Right renal pelvis (tissue), 4 donors: ENCODE measurements at places on chromosomes 2 and 18.
A peak's percentile ranks its signal among the peaks of the same experiment; 100 is the strongest.

GRCh38 chr2:144402251-144402650, 117.7 kb downstream of the ZEB2 start:
- DNase-seq: peak; percentile 41

DNA sequence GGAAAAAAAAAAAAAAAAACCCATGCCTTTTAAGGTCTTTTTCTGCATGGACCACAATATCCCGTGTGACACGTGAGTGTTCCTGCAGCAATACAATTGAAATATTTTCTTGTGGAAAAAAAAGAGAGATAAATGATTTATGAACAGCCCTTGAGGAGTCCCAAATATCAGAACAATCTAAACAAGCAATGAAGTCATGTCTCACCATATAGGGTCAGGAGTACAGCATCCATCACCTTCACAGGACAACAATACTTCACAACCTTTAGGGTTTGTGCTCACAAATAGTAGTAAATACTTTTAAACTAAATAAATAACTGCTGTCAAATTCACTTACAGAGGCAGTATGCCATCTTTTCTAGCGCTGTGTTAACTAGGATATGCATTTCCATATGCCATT, 87.9 kb downstream of the ZEB2 start:
- no peak for DNase-seq

GRCh38 chr2:125615438-125615837, 1040.5 kb upstream of the GYPC start:
- no peak for DNase-seq

DNA sequence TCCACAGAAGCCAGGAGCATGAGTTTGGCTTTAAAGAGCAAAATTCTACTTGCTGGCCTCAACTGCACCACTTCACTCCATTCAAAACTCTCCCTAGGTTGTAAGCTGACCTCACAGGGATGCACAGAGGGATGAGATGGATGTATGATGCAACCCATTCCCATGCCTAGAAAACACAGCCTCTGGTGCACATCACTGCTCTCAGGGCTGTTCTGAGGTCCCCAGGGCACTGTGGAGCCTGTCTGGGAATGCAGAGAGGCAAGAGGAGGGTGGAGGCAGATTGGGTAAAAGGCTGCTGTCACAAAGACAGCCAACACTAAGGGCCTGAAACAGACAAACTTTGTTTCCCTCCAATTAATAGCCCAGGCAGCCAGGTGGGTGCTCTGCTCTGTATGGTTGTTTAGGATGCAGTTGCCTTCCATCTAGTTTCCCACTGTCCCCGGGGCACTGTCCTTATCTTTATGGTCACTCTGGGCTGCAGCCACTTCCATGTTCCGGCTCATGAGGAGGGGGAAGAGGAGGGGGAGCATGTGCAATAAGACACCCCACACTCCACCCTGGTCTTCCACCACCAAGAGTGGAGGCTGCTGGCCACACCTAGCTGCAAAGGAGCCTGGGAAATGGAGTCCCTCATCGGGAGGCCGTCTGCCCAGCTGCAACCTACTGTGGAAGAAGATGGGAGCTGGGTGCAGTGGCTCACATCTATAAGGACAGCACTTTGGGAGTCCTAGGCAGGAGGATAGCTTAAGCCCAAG, 7.0 kb downstream of the GPR45 start:
- DNase-seq: no peak

- no peak for DNase-seq
Measured at GRCh38 chr2:174752403-174753037, 11.8 kb downstream of the CHRNA1 start.

DNA sequence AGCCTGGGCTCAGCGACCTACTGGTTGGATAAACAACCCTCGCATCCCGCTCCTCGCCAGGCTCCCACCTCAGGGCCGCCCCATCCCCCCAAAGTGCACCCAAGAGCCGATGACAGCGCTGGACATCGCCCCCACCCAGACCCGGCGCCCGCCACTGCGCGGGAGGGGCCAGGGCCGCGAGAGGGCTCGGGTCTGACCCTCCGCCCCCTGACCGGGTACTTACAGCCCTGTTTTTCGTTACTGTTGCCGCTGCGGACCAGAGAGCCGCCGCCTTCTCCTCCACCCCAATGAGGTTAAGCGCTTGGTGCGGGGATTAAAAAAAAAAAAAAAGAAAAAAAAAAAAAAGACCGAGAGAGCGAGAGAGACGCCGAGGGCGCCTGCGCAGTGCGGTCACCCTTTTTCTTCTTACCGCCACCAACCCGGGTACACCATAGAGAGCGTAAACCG, at the start of gene CLASP1:
Gene CLASP1 (minus strand): TSS at position 314 of the 447 bp plus-strand sequence. CDS start 43,567 bp downstream, outside the sequence.
- DNase-seq: no peak

DNA sequence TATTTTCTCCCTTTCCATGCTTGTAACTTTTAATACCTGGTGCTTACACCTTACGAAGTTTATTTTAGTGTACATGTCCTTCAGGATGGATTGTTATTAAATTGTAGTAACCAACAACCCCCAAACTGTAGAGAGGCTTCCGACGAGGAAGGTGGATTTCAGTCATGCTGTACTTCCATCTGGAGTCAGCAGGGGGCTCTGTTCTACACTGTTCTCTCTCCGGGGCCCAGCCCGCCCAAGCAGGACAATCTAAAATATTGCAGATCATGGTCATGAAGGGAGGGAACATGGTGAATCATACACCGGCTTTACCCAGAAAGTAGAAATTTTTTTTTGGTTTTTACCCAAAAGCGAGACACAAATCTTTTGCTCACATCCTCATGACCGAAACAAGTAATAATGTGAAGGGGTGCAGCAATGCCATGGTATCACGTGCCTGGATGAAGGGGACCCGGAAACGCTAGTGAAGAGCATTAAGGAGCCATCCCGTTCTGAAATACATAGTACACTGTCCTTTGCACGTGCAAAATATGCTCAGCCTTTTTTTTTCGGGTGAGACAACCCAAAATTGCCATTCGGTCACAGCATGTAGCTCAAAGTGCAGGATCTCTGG, 884.8 kb downstream of the EPHA4 start:
- peak; percentile 44 for DNase-seq

DNA sequence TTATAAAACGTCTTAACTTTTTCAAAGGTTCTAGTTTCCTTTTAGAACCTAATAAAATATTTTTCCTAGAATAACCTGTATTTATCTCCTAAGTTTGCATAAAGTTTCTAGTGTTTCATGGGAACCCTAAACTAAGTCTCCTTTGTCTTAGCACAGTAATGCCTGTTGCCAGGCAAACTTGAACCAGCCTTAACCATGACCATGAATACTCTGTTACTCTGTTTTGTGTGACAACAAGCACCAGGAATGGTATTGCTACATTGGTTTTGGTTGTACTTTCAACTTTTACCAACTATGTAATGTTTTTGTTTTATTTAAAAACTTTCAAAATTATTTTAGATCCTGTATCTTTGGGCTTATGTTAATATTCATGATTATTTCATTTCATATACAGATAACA, 137.6 kb downstream of the CERS6 start:
- no peak for DNase-seq

- DNase-seq: no peak
Measured at GRCh38 chr2:128791120-128791984, 472.7 kb upstream of the HS6ST1 start.

GRCh38 chr2:222813177-222813843, 47.5 kb upstream of the ACSL3 start:
- no peak for DNase-seq

DNA sequence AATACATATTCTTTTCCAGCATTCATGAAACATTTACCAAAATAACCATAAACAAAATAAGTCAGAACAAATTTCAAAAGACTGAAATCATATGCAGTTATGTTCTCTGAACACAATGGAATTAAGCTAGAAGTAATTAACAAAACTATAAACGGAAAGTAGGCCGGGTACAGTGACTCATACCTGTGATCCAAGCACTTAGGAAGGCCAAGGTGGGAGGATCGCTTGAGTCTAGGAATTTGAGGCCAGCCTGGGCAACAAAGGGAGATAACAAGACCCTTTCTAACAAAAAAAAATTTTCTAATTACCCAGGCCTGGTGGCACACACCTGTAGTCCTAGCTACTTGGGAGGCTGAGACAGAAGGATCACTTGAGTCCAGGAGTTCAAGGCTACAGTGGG, 14.9 kb downstream of the ATAD2B start:
- no peak for DNase-seq

DNA sequence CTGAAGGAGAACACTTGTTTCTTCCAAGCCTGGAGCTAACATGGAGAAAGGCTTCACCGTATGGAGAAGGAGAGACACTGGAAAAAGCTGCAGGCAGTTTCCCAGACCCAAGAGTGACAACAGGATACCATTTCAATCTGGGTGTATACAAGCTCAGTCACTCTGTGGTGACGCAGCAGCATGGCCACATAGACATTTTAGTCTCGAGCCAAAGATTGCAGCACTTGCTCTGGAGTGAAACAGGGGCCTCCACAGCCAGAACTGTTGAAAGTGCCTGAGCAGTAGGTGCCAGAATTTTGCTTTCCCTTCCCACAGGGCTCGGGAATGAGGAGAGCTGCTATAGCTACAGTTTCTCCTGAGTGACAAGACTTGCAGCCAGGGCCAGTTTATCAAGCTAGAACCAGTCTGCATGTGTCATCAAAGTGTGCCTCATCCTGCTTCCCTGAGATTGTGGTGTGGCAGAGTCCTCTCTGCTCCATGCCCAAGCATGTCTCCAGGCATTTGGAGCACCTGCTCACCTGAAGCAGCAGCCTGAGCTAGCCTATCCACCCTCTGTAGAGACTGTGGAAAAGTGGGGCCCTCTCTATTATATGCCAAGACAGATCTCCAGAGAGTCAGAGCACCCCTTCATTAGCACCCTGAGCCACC, 234.6 kb upstream of the CDH19 start:
- DNase-seq: no peak

DNA sequence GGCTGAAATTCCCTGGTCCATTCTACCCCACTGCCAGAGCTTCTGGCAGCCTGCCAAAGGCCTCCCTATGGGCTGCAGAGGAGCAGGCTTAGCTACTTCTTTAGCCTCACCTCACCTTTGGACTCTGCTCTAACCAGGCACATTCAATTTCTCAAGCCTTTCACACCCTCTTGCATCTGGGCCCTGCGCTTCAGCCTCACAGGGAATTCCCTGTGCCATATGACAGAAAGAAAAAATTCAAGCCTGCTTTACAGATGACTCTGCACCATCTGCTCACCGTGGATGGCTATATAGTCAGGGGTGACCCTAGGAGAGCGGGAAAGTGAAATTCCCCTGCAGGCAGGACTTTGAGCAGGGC, 62.5 kb downstream of the REEP1 start:
- DNase-seq: no peak

GRCh38 chr2:9252002-9252357, 45.4 kb downstream of the ASAP2 start:
- no peak for DNase-seq

- DNase-seq: no peak
Measured at GRCh38 chr2:172256886-172257285, 154.2 kb upstream of the DLX2 start.

- no peak for DNase-seq
Measured at GRCh38 chr2:186590350-186590758, 498 bp downstream of the ITGAV start.

GRCh38 chr2:63587814-63588384, 378 bp downstream of the WDPCP start:
- no peak for DNase-seq

GRCh38 chr2:175737722-175738361, 264.2 kb downstream of the LNPK start:
- no peak for DNase-seq

DNA sequence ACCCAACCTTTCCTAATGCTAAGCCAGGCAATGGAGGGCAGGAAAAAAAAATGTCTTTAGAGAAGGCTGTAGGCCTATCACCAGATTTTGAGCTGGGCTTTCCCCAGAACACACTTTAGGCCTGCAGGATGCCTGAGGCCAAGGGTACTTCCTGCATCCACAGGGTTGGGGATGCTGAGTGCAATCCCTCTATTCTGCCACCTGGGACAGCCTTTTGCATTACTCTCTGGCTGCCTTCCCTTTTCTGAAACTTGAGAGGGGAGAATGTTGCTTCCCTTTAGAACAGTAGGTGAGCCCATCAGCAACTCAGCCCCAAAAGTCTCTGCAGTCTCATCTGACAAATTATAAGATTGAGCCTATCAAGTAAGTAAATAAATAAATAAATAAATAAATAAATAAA, 195.2 kb downstream of the SLC8A1 start:
- DNase-seq: no peak

GRCh38 chr18:41681138-41681880, 273.7 kb upstream of the PIK3C3 start:
- DNase-seq: no peak

DNA sequence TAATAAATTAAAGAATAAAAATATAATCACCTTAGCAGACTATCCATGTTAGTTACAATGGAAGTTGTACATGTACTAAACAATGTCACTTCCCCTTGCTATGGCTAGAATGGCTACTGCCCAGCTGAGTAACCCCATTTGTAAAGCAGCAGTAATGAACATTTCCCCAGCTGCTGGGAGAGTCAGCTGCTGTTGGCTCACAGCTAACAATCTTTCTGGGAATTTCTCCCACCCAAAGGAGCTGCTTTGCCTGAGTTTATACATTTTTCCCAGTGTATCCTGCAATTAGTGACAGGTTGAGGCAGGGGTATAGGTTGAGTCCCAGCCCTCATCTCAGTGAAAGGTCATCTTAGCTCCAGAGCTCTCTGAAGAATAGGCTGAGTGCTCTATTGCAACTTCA, 665.6 kb upstream of the KLHL29 start:
- DNase-seq: no peak

GRCh38 chr2:8244639-8245038, 437.2 kb upstream of the ID2 start:
- DNase-seq: no peak

- DNase-seq: no peak
Measured at GRCh38 chr2:201969938-201970785, 63.5 kb upstream of the FZD7 start.

DNA sequence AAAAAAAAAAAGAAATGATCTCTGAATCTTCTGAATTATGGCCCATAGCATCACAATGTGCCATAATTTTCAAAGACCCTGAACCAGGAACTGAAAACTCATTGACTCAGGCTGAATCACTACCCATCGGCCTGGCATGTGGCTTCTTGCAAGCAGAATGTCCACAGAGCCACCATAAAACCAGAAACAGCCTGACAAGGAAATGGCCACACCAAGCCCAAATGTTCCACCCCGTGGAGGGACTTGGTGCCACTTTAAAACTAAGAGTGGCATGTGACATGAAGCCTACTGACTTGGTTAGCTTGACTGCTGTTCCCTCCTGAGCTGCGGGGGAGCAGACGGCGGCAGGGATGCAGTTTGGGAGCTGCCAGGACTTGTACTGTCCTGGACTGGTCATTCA, 71.2 kb upstream of the RBM44 start:
- DNase-seq: no peak

GRCh38 chr18:61832858-61833257, 59.9 kb downstream of the RNF152 start:
- DNase-seq: no peak

- DNase-seq: no peak
Measured at GRCh38 chr2:220787251-220787650, 784.9 kb downstream of the EPHA4 start.

- DNase-seq: no peak
Measured at GRCh38 chr18:76522122-76522503, 27.1 kb upstream of the ZNF516 start.

DNA sequence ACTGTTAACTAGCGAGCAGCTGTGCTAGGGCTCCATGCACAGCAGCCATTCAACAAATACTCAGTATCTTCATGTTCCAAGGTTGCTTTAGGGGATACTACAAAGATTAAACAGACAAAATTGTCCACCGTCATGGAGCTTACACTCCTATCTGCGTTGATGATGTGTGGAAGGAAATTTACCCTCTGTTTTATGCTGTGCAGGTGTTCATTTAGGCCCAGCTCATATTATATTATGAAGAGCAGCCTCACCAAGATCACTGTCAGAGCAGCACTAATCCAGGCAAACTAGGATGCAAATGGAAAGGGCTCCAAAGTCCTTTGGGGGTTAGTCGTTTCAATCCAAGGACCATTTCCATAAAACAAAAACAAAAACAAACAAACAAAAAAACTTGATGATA, 13.4 kb upstream of the WIPF1 start:
- no peak for DNase-seq
